Lung microvascular endothelial cell (primary cell): ENCODE measurements at places on chromosomes 4 and X. TPM values are rescaled to one million over a fixed set of nuclear protein-coding genes. Genes with fewer than 3 reads are reported as not detected.

NMU gene
- total RNA-seq, result 0.22 TPM in 1 of 2 replicates, not detected in the other

AMTN gene
- total RNA-seq, result not detected in 2 replicates

TMEM144 gene
- total RNA-seq, result 2.4 and 5.8 TPM in 2 replicates

IGBP1 gene
- total RNA-seq, result 63.4 and 66.5 TPM in 2 replicates

FGFR3 gene
- total RNA-seq, result 0.79 and 1.3 TPM in 2 replicates

SRPX2 gene
- total RNA-seq, result 8.1 and 8.3 TPM in 2 replicates

DCAF4L1 gene
- under 0.01 TPM in 2 replicates for total RNA-seq

CXorf49 gene
- total RNA-seq, result not detected in 2 replicates

TENM3 gene
- 21.4 and 45.4 TPM in 2 replicates for total RNA-seq

IGSF1 gene
- 0.87 TPM in 1 of 2 replicates, not detected in the other for total RNA-seq

LAMP2 gene
- 81.5 and 117 TPM in 2 replicates for total RNA-seq

ZNF711 gene
- total RNA-seq, result 3.3 and 4.6 TPM in 2 replicates

MSANTD1 gene
- under 0.01 and 0.40 TPM in 2 replicates for total RNA-seq

SULT1E1 gene
- 3.4 and 5.2 TPM in 2 replicates for total RNA-seq
